Putamen (tissue), 1 donor: ENCODE measurements at places on chromosomes 5 and 9.
A peak's percentile ranks its signal among the peaks of the same experiment; 100 is the strongest.

DNA sequence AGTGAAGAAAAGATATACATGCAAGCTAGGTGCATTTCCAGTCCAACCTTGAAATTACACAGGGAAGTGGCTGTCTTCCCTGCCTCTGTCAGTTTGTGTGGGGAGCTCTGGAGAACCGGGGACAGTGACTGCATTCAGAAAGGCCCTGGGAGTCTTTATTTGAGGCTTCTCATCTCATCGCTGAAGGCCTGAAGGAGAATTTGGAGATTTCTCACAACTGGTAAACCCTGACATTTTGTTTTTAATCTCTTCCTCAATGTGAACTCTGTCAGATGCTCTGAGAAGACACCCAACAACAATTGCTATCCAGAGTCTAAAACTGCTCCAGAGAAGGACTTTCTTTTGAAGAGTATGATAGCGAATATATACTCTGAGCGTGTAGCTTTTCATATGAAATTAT lies 33.0 kb downstream of the MACIR start:
- DNase-seq = no peak

DNA sequence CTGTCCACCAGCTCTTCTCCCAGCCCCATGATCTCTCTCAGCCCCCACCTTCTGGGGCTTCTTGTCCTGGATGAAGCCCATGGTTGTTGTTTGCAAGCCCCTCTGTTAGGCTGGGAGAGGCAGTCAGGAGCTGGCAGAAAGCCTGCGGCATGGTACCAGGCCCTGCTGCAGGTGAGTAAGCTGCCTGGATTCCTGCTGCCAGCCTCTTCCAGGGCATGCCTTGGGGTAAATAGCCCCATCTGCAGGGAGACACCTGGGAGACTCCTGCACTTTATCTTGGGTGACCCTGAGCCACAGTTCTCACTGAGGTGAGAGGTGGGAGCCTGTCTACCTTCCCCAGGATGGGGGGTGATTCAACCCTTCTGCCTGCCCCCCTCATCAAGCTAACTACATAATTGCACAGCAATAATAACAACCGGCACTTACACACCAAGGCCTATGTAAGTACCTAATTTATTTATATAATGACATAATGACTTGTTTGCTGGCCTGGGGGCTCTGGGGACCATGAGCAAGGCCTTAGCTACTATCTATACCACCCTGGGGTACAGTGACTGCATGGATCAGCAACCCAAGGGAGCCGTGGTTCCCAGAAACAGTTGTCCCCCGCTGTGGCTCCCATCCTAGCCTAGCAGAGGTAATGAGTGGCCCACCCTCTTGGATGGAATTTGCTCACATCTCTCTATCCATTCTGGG lies 116.0 kb downstream of the PSD2 start:
- no peak for DNase-seq

GRCh38 chr5:2482778-2483177 lies 268.7 kb downstream of the IRX2 start:
- no peak for DNase-seq

DNA sequence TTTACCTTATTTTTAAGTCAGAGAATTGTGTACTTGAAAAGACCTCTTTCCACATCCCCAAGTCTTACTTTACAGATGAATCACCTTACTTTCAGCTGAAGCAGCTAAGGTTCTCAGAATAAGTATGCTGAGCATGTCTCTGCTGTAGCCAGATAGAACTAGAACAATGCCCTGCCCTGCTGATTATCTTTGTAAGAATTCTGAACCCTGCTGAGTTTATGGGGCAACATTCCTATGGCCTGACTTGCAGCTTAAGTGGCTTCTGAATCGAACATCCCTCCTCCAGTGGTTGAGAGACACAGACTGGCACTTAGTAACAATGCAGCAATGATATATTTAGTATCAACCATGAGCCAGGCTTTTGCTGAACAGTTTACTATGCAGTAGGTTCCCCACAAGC lies 592.0 kb upstream of the WWC1 start:
- DNase-seq = no peak

DNA sequence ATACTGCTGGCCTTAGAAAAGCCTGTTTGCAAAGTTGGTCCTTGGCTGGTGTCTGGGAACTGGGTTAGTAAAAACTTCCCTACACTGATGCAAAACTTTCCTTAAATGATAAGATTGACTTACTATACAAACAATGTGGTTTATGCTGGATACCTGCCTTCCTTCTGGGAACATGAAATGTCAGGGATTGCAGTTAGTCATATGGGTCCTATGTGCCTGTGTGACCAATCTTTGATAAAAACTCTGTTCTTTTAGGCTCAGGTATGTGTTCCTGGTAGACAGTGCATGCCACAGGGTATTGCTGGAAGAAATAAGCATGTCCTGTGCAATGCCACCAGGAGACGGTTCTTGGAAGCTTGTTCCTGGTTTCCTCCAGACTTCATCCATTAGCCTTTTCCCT lies 173.3 kb downstream of the RMI1 start:
- DNase-seq = no peak

- DNase-seq = no peak
Measured at GRCh38 chr5:348726-349125, 27.2 kb downstream of the AHRR start.

DNA sequence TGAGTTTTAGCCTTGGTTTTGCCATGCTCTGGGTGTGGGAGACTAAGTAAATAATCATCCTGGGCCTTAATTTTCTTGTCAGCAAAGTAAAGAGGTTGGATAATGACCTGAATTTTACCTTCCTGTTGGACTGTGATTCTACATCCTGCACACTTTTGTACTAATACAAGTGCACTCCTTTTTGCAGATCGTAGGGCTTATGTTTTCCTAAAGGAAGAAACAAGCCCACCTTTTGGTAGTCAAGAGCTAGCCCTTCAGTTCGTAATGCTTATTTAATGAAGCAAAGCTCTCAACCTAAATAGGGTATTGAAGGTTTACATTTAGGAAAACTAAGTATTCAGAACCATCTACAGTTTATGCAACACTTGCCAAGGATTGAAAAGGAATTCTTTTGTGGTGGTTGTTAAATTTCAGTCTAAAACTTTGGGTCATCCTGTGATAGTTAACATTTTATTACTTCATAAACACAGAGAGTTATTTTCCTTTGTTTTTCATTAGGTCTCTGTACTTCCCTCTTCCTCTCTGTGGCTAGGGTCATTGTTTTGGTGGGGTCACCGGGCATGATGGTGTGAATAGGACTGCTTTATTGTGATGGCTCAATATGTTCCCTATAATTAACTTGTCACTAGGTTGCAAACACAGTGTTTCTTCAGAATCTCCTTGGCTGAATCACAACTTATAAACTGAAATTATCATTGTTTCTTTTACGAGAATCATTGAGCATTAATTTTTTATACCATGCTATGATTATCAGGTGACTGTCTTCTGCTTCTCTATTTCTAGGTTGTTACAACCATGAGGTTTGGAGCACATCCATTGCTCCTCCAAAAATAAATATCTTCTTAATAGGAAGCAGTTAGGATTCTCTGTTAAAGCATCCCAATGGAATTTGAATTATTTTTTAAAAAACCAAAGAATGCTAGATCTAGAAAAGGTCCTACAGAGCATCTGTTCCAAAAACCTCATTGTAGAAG lies 28.5 kb downstream of the SPINK5 start:
- no peak for DNase-seq

- DNase-seq = peak; percentile 36
Measured at GRCh38 chr5:57174128-57174889, 450 bp downstream of the GPBP1 start.

DNA sequence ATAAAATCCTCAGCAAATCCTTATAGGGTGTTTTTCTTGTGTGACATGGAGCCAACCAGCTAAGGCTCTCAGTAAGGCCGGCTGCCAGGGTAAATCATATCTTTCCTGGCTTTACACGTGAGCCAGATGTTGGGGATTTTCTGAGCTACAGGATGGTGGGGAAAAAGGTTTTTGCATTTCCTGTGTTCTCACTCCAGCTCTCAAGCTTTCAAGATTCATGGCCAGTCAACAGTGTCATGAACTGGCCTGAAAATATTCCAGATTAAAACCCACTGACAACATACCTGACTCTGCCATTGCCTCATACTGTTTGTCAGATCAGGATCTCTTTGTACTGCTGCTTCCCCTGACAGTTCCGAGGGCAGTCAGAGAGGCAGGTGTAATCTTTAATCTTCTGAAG lies 306.9 kb downstream of the GLIS3 start:
- no peak for DNase-seq

- no peak for DNase-seq
Measured at GRCh38 chr9:136496801-136497620, 14.2 kb upstream of the SEC16A start.

- DNase-seq = peak; percentile 52
Measured at GRCh38 chr5:116492016-116492623, 82.5 kb downstream of the SEMA6A start.

DNA sequence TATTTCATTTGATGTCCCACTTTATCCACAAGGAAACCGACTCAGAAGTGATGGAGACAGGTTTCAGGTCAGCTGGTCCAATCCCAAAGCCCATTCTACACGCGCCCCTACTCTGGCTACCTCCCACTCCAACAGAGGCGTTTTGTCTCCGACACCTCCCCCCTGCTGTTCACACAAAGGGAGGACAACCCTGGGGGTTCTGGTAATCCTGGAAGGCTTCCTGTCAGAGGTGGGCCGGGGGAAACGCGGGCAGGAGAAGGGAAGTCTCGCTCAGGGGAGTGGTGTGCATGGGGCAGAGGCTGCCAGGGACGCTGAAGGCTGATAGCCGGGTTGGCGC lies 39.7 kb upstream of the GABRP start:
- DNase-seq = no peak

GRCh38 chr9:135242049-135242396 lies 154.6 kb downstream of the OLFM1 start:
- no peak for DNase-seq
